Activated naive CD4-positive, alpha-beta T cell treated with anti-CD3 and anti-CD28 coated beads, Interleukin-2, amount 10 ng/mL, durations not matched to agents 7 days and 5 days (primary cell): ENCODE measurements at places on chromosomes 12 and 14.
A peak's percentile ranks its signal among the peaks of the same experiment; 100 is the strongest.

DNA sequence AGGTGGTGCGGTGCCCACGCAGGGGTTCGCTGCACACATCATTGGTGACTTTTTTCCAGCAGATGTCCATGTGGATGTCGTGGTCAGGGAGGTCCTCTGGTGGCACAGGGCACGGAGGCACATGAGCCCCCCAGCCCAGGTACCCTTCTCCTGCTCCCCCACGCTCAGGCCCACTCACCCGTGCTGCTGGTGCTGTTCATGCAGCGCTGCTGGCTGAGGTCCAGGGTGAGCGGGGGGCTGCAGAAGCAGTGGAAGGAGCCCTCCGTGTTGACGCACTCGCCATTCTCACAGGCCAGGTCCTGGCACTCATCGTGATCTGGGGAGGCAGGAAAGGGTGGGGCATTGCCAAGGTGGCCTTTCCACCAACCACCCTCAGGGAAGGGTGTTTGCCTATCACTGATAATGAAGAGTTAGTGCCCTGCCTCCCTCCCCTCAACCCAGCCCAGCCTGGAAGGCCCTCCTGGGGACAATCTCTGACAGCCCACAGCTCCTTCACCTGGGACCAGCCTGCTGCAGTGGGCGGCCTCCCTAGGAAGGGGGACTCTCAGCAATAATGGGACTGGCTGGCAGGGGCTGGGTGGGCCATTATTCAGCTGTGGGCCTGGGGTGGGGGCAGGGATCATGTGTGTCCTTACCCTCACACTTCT lies 9.8 kb downstream of the ISCA2 start:
- DNase-seq = no peak

DNA sequence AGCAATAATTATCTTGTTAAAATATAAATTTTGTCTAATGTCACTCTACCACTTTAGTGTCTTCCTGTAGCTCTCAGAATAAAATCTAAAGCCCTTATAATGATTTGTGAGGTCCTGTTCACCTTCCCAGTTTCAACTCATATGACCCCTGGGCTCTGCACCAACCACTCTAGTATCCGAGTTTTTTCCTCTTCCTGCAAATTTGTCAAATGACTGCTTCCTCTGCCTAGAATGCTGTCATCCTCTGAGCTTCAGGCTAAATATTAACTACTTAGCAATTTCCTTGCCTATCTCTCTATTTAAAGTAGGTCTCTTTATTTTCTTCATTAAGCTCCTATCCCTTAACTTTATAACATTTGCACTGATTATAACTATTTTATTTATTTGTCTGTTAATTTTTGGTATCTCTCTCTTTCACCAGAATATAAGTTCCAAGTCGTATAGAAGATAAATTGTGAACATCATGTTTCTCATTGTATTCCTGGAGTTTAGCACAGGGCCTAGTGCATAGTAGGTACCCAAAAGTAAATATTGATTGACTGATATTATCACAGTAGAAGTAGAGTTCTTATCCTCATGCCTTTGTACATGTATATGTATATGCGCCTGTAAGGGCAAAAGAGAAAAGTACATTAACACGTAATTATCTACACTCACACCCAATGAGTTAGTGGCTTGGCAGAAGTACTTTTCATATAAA lies 196.0 kb downstream of the BCAT1 start:
- DNase-seq = no peak

DNA sequence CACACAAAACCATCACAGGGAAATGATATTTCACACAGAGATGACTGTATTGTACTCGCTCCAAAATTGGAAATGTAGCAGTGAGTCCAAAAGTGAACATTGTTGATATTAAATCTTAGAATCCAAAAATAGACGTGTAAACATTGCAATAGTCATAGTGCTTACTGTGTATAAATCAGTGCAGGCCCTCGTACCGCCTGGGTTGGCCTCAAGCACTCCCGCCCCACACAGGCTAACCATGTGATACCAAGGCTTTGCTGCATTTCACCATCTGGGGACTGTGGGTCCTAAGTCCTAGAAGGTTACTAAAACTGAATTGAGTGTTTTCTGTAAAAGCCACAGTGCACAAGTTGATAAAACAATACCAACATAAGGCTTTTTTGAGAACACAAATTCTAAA lies 107.3 kb downstream of the PPP2R5E start:
- DNase-seq = no peak

DNA sequence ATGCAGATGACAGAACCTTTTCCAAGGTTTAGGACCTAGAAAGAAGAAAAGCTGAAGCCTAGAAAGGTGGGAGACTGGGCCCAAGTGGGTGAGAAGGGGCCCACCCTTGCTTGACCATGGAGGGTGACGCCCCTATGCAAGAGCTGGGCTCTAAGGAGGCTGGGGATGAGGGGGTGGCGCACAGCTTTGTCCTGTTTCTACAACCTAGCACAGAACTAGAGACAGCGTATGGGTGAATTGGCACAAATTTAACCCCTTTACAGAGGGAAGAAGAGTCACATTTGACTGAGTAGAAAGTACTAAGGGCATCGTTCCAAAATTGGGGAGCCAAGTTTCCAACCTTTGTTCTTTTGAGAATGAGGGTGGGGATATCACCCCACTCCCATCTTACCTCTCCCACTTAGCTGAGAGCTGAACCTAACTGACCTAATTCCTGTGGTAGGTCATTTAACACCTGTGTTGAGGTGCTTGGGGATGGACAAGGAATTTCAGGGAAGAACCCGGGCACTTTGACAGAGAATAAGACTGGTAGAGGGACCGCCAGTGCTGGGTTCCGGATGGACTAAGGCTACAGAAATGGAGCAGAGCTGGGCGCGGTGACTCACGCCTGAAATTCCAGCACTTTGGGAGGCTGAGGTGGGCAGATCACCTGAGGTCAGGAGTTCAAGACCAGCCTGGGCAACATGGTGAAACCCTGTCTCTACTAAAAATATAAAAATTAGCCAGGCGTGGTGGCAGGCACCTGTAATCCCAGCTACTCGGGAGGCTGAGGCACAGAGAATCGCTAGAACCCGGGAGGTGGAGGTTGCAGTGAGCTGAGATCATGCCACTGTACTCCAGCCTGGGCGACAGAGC lies 5.2 kb downstream of the NFKBIA start:
- no peak for DNase-seq

GRCh38 chr14:67018720-67019119 lies 170.5 kb upstream of the GARIN2 start:
- no peak for DNase-seq

GRCh38 chr12:77349689-77350370 lies 284.5 kb upstream of the E2F7 start:
- no peak for DNase-seq

- no peak for DNase-seq
Measured at GRCh38 chr12:123041042-123041531, 60.6 kb downstream of the ARL6IP4 start.

DNA sequence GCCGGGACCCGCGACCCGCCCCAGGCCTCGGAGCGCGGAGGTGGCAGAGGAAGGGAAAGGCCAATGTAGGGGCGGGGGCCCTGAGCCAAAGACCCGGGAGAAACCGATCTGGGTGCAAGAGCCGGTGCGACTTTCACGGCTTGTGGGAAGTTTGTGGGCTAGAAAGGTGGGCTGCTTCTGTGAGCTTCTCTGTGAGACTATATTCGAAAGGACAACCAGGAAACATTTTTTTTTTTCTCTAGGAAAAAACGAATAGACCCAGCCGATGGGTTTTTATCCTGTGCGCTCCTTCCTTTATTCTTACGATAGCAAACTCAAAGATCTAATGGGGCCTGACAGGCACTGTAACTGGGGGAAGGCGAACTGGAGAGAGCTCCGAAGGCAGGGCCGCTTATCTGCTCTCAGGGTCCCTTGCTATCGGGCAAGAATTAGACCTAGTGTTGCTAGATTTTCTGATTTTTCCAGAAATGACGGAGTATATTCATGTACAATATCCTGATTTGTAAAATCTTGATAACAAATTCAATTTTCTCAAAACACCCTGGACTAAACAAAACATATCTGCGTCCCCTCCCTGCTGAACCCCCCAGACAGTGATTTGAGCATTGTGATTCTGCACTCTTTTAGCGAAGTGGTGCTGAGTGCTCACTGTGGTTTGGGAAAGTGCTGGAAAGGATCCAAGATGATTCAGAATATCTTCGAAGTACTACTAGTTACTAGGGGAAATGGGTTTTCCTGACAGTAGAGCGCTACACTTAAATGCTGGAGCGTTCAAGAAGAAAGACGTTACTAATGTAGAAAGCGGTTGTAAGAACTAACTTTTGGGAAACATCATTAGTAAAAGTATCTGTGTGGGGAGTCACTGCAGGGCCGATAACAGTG lies 563 bp upstream of the STXBP6 start:
- DNase-seq = no peak

- no peak for DNase-seq
Measured at GRCh38 chr14:81033698-81034240, 78.3 kb downstream of the TSHR start.

DNA sequence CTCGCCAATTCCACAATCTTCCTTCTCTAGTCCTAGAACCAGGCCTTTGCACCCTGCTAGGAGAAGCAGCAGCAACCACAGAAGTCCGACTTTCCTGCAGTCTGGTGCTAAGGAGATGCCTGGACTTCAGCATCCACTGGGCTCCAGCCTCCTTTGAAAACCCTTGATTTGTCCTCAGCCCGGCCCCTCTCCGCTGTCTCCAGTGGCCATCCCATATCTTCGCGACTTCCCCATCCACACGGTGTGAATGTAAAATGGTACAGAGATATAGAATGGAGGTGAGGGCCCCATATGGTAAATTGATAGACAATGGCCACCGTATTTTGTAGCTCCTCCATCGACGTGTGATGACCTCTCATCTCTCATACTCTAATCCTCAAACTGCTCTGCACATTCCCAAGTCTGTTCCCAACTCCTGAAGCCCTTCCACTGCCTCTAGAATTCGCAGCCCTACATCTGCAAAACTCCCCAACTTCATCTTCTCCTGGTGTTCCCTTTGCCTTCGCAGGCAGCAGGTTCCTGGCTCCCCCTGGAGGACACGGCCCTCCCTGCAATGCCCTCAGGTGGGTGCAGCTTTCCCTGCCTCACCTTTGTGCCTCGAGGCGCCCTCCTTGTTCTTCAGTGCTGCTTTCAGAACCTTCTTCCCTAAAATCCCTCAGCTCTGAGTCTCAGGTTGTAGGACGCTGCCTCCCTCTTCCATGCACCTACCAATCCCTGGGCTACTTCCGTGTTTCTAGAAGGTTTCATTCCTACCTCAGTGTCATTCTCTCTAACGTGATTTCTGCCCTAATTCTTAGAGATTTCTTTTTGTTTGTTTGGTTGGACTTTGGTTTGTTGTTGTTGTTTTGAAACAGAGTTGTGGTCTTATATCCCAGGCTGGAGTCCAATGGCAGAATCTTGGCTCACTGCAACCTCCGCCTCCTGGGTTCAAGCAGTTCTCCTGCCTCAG lies 36.7 kb downstream of the TMBIM6 start:
- peak; percentile 82 for DNase-seq

DNA sequence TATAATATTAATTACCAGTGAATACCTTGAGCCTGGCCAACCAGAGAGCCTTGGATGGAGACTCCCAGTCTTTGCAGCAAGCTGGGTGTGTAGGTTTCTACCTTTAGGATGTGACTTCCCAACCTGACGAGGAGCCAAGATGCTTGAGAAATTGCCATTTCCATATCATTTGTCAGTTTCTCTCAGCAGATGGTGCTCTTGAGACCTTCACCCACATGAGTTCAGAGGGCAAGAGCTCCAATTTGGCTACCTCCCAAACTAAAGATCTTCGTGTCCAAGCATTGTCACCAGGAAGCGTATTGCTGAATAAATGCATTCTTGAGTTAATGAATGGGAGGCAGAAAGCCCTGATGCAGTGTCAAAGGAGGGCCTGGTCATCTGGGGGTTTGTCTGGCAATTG lies 106.4 kb upstream of the TBX5 start:
- no peak for DNase-seq

- no peak for DNase-seq
Measured at GRCh38 chr14:76432827-76433752, 57.2 kb downstream of the ESRRB start.

DNA sequence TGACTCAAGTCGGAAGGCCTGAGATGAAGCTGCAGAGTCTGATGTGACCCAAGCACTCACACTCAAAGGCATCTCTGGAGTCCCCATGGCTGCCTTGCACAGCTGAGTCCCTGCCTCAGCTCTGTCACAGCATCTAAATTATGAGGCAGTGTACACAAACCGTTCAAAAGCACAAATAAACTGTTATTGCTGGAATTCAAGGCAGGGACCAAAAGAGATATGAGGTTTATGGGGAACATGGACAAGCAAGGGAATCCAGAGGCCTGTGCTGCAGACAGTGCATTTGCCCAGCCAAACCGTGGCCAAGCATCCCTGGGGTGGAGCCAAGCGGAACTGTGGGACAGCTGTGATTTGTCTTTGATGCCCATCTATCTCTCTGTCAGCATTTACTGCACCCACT lies 91.3 kb downstream of the RPS29 start:
- DNase-seq = no peak

DNA sequence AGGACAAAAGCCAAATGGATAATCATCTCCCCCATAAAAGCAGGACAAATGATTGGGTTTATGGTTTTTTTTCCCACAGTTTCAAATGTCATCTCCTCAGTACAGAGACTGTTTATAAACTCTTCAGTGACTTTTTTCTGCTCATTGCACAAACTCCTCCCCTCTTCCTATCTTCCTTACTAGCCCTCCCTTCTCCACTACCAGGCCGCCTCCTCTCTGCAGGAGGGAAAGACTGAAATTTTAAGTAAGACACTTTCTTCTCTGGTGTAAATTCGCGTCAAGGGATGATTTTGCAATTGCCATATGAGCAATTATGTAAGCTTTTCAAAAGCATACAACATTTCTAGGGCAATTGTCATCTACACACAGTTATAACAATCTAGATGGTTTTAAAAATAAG lies 37.0 kb downstream of the BTG1 start:
- DNase-seq = no peak

DNA sequence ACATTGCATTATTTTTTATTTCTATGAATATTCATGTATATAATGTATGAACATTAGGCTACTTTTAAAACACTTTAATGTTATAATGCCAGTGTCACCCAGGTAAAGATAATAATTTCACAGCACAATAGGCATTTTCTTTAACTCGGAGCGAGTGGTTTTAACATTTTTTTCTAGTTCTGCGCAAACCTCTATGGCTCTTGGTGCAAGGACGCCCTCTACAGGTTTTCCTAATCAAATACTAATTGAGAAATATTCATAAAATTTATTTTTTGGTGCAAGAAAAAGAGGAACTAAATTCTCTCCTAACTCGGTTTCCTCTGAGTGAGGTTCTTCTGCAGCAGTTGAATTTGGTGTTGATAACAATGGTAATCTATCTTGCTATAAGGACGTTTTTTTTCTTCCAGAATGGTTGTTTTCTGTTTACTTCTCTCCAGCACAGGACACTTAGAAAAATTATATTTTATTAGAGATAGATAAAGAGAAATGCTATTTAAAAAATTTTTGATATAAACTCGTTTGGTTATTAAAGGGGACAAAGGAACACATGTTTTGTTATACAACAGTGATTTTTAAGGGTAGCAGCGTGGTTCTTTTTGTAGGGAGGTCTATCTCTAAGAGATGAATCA lies 2.4 kb upstream of the WIF1 start:
- peak; percentile 40 for DNase-seq

DNA sequence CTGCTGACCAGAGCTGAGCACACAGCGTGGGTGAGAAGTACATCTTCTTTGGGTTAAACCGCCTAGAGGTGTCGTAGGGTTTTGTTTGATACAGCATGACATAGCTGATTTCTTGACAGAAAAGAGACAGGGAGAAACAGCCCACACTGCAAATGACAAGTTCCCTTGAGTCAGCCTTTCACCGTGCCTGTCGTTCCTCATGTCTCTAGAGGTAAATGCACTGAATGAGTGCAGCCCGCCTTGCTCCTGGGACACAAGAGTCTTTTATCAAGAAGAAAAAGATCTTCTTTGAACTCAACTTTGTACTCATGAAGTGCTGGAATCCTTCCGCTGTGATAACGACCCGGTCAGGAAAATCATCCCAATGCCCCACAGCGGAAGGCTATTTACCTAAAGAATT lies 77.6 kb downstream of the TMEM132D start:
- DNase-seq = no peak
